ENCODE measurements at places on chromosomes 12 and 14. TPM values are rescaled to one million over a fixed set of nuclear protein-coding genes. Genes with fewer than 3 reads are reported as not detected.

The KRT74 gene
- total RNA-seq, result not detected

The SAMD15 gene
- total RNA-seq, result 0.12 TPM

The ZNF385A gene
- 9.3 TPM for total RNA-seq

The ATP5F1B gene
- 535 TPM for total RNA-seq

The NR1H4 gene
- total RNA-seq, result 52.4 TPM

The SIX6 gene
- total RNA-seq, result not detected

The PTGDR gene
- not detected for total RNA-seq

The FIGNL2 gene
- total RNA-seq, result 1.8 TPM

The MYF6 gene
- total RNA-seq, result not detected

The MMAB gene
- total RNA-seq, result 94.9 TPM

The ACVRL1 gene
- total RNA-seq, result 10.7 TPM

The OR4E2 gene
- not detected for total RNA-seq

The MYBPC1 gene
- 6.3 TPM for total RNA-seq

The KLRC3 gene
- not detected for total RNA-seq

DNA sequence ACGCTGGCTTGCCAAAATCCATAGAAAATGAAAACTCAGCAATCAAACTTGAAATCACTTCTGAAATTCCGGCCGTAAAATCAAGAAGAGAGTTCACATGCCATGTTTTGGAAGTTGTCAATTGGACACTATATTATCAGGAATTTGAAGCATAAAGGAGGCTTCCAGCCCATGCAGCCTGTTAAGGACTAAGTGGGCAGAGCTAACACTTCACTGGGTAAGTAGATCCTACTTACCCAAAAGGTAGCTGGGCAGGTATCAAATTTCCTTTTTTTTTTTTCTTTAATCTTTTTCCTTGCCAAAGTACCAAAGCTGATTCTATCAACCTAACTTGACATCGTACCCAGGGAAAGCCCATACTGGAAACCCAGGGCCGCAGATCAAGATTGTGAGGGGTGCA is 71.5 kb upstream of the ARHGAP5 start:
- DNase-seq, result no peak

DNA sequence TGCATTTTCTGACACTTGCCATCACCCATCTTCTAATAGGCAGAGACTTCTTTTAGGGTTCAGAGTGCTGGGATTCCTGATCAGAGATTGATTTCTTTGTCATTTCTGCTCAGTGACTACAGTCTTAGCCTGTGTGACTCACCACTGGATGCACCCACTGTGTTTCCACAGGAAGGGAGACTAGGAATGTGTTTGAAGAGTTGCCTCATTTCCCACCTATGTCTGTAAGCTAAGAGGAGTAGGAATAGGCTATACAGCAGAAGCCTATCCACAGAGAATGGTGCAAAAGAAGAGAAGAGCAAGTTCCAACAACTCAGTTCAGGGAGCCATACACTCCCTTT is 60.2 kb upstream of the ACTN1 start:
- no peak for DNase-seq

GRCh38 chr12:97886511-97887176 is 424.0 kb downstream of the RMST start:
- DNase-seq, result no peak

- peak; percentile 66 for DNase-seq
These were observed 31.9 kb upstream of the TC2N start for GRCh38 chr14:91899213-91899612.

DNA sequence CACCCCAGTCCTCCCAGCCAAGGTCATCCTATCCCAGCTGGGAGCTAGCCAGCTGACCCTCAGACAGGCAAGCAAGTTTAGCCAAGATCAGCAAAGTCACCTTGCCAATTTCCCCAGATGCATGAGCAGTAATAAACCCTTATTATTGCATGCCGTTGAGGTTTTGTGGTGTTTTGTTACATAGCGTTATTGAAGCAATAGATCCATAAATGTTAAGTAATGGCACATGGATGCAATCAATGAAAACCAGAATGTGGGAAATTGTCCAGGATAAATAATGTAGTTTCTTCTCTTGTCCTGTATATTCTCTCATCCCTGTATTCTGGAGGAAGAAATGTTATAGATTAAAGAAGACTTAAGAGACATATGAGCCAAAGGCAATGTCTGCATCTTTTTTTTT is 18.0 kb upstream of the TMEM260 start:
- no peak for DNase-seq

GRCh38 chr14:58665773-58666500 is 28.2 kb downstream of the DACT1 start:
- DNase-seq, result no peak

- peak; percentile 72 for DNase-seq
These were observed 1.5 kb downstream of the DDHD1 start for GRCh38 chr14:53151523-53152183.

DNA sequence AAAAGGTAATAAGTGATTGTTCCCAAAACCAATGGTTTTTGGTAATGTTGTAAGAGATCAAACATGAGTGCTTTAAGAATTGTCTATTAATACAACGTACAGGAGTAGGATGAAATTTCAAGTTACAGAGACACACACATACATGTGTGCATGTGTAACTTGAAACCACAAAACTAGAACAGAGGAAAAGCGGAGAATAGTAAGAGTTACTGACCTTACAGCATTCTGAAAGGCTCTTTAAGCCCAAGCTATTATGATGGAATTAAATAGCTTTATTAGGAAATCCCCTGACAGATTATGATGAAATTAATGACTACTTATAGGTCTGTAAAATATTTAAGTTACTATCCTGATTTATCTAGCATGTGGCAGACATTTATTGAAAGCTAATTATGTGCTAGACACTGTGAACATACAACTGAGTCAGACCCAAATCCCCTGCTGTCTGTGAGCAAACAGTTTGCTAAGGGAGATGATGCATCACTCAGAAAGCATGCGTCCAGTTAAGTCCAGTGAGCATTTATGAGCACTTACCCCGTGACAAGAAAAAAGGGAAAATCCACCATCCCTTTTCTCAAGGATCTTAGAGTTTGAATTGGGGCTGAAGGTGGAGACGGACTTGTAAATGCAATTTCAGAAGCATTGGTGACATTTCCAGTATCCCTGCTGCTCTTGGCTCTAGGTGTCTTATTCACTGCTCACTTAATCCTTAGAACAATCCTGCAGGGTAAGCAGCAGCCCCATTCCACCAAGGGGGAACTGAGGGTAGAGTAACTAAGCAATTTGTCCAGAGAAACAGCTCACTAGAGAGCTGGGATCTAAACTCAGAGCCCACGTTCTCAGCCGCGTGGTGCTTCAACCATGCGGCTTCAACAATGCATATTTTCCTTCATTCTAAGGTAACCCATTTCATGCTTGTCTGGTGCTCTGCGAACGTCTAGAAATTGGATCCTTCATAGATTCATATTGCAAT is 117.4 kb downstream of the EML1 start:
- DNase-seq, result no peak

DNA sequence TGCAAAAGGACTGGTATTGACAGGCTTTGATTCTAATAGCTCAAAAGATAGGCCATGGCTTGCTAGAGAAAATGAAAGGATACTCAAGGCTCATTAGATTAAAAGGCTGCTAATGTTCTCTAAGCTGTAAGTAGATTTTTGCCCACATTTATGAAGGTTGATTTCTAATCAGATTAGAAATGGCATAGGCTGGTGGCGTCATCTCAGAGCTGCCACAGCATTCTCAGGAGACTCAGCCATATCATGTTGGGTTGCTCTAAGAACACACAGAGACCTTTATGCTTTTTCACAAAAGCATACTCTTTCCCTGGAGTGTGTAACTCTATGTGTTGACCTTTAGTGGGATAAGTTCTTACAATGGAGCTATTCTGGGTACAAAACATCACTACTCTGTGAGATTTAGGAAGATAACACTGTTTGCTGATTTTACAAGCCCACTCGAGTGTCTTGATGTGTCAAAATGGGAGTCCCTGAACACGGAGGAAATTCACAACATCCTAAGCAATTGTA is 576.0 kb downstream of the NRXN3 start:
- DNase-seq, result no peak

- DNase-seq, result no peak
These were observed 926.7 kb downstream of the GALC start for GRCh38 chr14:87066221-87066817.

DNA sequence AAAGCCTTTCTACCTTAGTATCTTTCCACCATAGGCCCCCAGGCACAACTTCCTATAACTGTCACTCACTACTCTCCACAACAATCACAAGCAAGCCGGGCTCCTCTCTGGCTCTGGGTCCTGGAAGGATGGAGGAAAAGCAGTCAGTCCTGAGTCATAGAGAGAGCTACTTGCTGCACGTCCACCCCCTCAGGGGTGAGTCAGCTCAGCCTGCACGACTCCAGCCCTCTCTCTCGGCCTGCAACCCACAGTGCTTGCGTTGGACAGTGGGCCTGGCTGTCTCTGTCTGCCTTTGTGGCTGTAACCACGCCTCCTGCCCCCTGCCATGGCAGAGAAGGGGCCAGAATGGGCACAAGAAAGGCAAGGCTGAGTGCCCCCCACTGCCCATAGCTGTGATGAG is 154.1 kb upstream of the FKBP4 start:
- no peak for DNase-seq

DNA sequence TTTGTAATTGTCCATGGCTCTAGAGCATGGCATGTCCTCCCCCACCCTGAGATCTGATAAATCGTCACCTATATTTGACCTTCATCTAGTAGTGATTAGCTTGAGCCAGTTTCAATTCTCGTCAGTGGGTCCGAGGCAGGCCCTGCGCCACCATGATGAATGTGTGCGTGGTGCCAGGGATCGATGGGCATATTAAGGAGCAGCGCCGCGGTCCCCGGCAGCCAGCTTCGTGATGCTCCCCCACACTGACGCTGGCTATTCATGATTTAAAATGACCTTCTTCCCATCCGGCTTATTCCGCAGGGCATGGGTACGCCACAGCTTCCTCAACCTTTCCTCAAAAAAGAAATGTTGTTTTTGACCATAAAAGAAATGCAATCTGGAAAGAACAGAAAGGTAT is 68.0 kb downstream of the SLC25A47 start:
- DNase-seq, result no peak

DNA sequence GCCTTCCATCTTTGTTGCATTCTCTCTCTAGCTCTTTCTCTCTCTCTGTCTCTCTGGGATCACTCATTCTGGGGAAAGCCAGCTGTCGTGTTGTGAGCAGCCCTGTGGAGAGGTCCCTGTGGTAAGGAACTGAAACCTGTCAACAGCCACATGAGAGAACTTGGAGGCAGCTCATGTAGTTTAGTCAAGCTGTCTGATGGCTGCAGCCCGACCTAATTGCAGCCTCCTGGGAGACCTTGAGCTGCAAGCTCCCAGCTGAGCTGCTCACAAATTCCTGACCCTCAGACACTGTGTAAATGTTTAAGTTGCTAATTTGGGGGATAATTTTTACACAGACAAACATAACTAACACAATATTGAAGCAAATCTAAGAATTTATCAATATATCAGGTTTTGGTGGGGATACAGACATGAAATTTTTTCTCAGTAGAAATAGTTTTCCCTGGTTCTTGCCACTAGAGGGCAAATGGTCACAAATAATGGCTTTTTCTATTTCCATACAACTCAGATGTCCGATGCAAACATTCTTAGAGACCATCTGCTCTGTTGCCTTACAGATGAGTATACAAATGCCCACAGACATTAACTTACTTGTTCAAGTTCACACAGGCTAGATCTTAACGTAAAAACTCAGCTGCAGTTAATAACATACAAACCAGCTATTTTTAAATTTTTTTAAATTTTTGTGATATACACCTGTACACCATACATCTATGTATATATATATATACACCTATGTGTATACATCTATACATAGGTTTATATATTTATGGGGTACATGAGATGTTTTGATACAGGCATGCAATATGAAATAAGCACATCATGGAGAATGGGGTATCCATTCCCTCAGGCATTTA is 15.5 kb upstream of the KRR1 start:
- no peak for DNase-seq

GRCh38 chr14:77985211-77985615 is 185.0 kb upstream of the NRXN3 start:
- DNase-seq, result no peak

- no peak for DNase-seq
These were observed 154.1 kb downstream of the BTG1 start for GRCh38 chr12:91991399-91992187.

DNA sequence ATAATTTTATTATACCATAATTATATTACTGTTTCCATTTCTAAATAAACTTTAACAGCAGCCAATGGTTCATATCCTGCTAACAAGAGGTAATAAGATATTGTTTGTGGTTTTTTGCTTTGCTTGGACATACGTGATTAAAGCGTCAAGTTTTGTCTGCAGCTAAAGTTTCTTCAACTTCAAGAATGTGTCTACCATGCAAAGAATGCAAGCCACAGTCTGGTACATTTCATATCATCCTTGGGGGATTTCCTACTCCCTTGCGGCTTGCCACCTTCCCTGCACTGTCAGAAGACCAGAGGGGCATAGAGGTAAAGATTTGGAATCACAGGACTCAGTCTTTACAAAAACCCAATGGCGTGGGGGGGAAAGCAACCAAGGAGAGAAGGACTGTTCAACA is 125.2 kb downstream of the MED13L start:
- DNase-seq, result no peak

DNA sequence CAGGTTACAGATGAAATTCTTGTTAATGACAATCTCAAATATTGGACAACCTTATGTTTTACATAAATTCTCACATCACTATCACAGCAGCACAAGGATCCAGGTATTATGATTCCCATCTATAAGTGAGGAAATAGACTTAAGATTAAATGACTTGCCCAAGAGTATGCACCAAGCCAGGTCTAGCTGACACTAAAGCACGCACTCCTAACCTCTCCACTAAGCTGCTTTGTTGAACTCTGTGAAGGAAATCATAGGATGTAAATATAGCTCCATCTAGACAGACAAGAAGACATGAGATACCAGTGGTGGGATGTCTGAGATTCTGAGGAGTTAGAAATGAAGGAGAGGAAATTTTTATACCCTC is 87.9 kb downstream of the PHLDA1 start:
- no peak for DNase-seq

GRCh38 chr12:57993030-57993429 is 51.7 kb downstream of the ATP23 start:
- DNase-seq, result no peak

GRCh38 chr14:61188978-61189808 is 91.9 kb downstream of the TMEM30B start:
- peak; percentile 69 for DNase-seq

- no peak for DNase-seq
These were observed 148.6 kb upstream of the DIO3 start for GRCh38 chr14:101412739-101413138.

DNA sequence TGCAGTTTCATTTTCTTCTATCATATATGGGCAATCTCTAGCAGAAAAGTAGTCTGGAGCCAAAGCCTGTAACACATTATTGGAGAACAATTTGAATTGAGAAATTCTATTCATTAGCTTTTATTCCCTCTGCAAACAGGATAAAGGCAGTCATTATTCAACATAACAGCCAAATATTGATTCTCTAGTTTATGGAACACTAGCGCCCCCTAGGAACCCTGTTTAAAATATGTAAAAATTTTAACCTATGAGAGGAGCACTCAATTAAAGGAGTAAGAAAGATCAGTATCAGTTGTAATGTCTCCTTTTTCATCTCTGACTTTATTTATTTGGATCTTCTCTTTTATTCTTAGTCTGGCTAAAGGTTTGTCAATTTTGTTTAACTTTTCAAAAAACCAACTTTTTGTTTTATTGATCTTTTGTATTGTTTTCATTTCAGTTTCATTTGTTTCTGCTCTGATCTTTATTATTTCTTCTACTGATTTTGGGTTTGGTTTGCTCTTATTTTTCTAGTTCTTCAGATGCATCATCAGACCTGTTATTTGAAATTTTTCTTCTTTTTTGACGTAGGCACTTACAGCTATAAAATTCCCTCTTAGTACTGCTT is 4.8 kb upstream of the LMNTD1 start:
- no peak for DNase-seq

GRCh38 chr12:24649634-24650033 is 299.3 kb downstream of the BCAT1 start:
- no peak for DNase-seq

GRCh38 chr14:104827177-104828055 is 26.5 kb downstream of the ZBTB42 start:
- peak; percentile 67 for DNase-seq
